ENCODE measurements at places on chromosomes 3 and 15.

GRCh38 chr3:117218641-117219048 lies 509.1 kb downstream of the TUSC7 start:
- no peak for DNase-seq

DNA sequence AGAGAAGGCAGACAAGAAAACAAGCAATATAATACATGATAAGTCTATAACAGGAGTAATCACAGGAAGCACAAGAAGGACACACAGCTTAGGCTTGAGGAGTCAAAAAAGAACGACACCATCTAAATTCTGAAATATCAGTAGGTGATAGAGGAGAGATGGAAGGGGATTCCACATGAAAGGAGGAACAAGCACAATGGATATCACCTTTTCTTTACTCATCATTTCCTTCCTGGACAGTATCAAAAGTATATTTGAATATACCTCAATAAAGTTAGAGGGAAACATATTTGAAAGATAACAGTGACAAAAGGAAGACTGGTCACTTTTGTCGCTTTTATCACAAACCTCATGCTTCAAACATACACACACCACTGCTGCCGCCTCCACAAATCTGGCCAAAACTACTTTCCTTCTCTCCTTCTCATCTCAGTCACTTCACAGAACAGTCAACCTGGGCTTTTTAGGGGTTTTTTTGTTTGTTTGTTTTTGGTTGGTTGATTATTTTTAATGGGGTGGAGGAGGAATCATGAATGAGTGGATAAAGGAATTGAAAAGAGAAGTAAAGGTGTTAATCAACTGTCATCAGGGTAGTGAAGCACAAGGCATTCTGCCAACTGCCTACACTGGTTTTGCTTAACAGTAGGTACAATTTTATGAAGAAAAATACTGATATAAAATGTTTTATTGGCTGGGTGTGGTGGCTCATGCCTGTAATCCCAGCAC lies 18.5 kb downstream of the DENND4A start:
- DNase-seq, result no peak

DNA sequence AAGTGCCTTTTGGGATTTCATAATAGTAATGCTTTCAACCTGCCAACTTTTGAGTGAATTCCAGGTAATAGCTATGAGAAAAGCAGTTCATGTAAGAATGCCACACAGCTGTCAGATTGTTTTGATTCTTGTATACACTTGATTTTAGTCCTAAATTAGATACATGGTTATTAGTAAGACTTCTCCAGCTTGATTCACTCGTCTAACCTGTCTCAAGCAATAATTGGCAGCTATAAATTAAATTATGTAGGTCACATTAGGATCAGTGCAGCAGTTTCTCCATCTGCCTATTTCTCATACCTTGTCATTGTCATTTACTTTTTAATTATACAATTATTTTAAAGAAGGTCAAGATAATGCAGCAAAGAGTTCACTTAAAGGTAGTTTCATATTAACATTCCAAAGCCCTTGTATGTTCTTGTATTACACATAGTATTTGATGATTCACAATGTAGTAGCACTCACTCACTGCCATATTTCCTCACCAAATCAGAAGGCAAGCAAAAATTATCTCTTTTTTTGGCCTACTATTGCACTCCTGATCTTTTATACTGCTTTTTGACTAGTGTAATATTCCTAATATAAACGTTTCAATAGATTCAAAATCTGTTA lies 10.9 kb upstream of the CRYBG3 start:
- DNase-seq, result no peak

GRCh38 chr3:56251343-56251945 lies 216.8 kb downstream of the ERC2 start:
- peak; percentile 41 for DNase-seq

GRCh38 chr15:96170979-96171739 lies 159.3 kb upstream of the NR2F2 start:
- DNase-seq, result peak; percentile 57

DNA sequence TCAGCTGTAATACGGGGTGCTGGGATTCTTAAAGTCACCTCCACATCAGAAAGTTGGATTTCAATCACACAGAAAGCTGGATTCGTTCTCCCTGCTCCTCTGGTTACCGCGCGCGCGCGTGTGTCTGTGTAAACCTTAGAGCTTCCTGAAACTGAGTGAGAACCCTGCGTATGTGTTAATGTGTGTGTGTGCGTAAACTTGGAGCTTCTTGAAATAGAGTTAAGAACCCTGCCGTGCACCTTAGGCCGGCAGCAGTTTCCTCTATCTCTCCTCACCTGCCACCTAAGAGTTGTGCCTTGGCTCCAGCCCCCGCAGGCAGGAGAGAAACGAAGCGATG lies 531 bp downstream of the LZTFL1 start:
- no peak for DNase-seq

- no peak for DNase-seq
These were observed 4.4 kb downstream of the ADAMTS17 start for GRCh38 chr15:100337096-100338044.

GRCh38 chr15:98901434-98902072 lies 106.0 kb downstream of the PGPEP1L start:
- no peak for DNase-seq

DNA sequence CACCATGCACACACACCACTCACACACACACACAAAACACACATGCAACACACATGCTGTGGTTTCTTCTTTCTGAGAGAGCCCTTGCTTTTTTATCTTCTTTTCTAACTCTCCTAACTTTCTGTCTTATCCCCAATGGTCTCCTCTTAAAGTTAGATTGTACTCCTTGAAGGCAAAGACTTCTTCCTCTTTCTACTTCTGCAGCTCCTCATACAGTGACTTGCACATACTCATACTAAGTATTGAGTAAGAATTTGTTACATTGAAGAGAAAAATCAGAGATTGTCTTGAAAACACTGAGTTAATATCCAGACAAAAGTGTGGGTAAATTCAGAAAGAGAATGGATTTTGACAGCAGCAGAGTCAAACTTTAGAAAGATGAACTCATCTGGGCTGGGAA lies 64.4 kb downstream of the GTPBP8 start:
- DNase-seq, result no peak

GRCh38 chr15:64235552-64235951 lies 72.7 kb upstream of the PPIB start:
- DNase-seq, result no peak

- no peak for DNase-seq
These were observed 193.7 kb upstream of the MME start for GRCh38 chr3:154886437-154886836.

GRCh38 chr3:186506857-186507256 lies 37.3 kb downstream of the CRYGS start:
- no peak for DNase-seq

DNA sequence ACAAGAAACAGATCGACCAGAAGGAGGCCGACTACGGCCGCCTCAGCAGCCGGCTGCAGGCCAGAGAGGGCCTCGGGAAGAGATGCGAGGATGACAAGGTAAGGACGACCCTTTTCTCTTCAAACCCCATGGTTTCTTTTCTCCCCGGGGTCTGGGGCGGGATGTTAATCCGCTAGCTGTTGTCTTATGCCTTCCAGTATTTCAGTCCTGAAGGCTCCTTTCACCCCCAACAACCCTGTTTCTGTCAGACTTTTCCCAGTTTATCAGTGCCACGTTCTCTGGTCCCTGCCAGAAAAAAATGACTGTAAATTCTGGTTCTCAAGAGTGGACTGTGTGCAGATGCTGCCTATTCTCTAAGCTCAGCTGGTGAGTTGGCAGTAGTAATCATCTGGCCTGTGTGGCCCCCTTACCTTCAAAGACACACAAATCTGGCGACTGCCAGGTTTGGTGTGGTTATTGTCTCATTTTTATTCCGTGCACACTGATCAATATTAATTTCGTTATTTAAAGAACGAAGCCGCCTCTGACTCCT lies 806 bp downstream of the GOLM2 start:
- DNase-seq, result no peak

GRCh38 chr15:78599189-78599588 lies 21.6 kb downstream of the CHRNA3 start:
- DNase-seq, result no peak

- no peak for DNase-seq
These were observed 42.5 kb upstream of the FMN1 start for GRCh38 chr15:33236841-33237509.

- no peak for DNase-seq
These were observed 6.3 kb downstream of the AEN start for GRCh38 chr15:88627463-88627862.

GRCh38 chr15:95839367-95839782 lies 491.1 kb upstream of the NR2F2 start:
- DNase-seq, result no peak
